ENCODE measurements at places on chromosomes 16 and 17.
A peak's percentile ranks its signal among the peaks of the same experiment; 100 is the strongest.

- DNase-seq = peak; percentile 45
These were observed 48.4 kb downstream of the CENPV start for GRCh38 chr17:16304830-16305229.

- DNase-seq = peak; percentile 63
These were observed 32.0 kb upstream of the PLLP start for GRCh38 chr16:57316390-57317017.

DNA sequence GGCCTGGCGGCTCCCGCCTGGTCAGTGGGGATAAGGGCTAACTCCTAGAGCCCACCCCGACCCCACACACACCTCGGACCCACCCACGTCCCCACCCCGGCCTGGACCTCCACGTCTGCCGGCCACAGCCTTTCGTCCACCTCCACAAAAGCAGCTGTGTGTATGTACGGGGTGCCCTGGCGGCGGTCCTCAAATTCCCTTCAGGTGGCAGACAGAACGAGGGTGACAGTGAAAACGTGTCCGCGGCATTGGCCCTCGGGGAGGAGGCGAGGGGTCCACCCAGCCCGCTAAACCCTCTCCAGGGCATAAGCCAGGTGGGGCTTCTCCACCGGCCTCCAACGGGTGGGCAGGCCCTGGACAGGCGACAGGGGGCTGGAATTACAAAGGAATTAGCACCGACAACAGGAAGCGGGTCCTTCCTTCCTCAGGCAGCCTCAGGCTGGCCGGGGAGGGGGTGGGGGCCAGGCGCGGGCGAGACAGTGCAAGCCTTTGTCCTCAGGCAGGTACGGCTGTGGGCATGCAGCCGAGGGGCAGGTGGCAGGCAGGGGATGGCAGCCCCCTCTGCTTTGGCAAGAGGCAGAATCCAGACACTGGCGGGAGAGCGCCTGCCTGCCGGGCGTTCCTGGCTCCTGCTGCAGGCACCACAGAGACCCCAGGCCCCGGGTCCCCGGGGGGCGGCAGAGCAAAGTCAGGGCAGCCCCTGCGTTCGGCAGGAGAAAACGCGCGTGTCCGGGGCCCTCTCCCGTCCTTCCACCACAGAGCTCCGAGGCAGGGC is 12.3 kb upstream of the PITPNA start:
- no peak for DNase-seq

DNA sequence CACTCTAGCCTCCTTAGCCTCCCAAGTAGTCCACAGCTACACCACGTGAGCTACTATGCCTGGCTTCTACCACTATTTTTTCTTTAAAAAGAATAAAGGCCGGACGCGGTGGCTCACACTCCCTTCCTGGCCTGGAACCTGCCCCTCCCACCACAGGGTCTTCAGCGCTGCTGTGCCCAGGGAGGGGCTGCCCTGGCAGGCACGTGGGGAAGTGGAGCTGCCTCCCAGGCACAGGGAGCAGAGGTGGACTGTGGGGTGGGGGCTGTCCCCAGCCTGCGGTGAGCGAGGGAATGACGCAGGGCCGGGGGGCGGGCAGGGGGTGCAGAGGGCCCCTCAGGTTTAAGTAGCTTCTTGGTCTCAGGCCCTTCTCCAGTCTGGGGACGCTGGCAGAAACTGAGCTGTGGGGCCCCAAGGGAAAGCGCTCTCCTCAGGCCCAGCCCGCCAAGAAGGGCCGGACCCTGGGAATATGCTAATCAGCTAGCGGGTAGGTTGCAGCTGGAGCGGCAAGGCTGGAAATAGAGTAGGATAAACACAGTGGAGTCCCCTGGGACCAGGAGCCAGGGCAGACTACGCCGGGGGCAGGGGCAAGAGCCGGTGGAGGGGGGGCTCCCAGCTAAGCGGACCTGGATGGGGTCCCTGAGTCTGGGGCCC is 46.8 kb downstream of the TIMM22 start:
- DNase-seq = no peak

GRCh38 chr17:80427366-80428282 is 12.7 kb downstream of the ENDOV start:
- no peak for DNase-seq

DNA sequence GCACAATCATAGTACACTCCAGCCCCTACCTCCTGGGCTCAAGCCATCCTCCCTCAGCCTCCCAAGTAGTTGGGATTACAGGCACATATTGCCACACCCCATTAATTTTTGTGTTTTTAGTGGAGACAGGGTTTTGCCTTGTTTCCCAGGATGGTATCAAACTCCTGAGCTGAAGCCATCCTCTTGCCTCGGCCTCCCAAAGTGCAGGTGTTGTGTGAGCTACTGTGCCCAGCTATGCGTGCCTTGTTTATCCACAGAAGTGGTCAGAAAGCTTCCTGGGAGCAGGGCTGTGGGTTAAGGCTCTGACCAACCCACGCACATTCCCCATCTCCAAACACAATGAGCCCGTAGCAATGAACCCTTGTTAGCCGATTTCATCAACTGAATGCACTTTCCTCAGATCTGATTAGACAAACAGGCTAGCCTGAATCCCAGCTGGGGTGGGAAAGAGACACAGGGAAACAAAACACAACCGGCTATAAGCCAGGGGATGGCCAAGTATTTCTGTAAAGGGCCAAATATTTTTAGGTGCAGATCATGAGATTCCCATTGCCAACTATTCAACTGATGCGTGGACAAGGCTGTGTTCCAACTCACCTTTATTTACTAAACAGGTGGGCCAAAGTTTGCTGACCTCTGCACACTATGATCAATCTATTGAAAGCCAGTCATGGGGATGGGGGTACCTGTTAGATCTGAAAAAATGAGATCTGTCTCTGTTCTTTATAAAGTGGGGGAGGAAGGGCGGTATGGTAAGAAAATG is 193.6 kb downstream of the CPPED1 start:
- peak; percentile 57 for DNase-seq

GRCh38 chr17:19712436-19713004 is 3.9 kb downstream of the SLC47A2 start:
- no peak for DNase-seq

DNA sequence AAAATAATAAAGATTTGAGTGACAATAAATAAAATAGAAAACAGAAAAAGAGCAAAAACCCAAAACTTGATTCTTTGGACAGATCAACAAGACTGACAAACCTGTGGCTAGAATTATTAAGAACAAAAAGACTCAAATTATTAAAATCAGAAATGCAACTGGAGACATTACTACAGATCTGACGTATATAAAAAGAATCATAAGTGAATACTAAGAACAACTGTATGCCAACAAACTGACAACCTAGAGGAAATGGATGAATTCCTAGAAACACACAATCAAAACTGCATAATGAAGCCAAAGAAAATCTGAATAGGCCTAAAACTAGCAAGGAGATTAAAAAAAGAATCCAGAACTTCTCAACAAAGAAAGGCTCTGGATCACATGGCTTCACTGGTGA is 47.4 kb downstream of the NETO2 start:
- DNase-seq = no peak

- no peak for DNase-seq
These were observed 22.6 kb upstream of the MLKL start for GRCh38 chr16:74723256-74723655.

GRCh38 chr16:86317813-86318650 is 192.3 kb upstream of the FOXF1 start:
- no peak for DNase-seq

Data from iris pigment epithelial cell (primary cell).